ENCODE measurements at places on chromosomes 1 and 21.

GRCh38 chr1:236860101-236860500 lies 65.0 kb downstream of the MTR start:
- DNase-seq, result no peak

DNA sequence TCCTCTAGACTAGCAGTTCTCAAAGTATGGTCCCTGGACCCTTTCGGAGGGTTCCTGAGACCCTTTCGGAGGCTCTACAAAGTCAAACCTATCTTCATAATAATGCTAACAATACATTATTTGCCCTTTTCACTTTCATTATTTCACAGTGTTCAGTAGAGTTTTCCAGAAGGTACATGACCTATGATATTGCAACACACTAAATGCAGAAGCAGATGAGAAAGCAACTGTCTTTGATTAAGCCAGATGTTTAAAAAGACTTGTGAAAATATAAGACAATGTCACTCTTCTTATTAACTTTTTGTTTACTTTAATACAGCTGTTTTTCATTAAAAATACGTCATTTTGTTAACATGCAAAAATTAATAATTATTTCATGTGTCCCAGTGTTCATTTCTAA lies 5.8 kb downstream of the KCNJ10 start:
- DNase-seq, result no peak

GRCh38 chr1:191255354-191256054 lies 777.8 kb upstream of the BRINP3 start:
- no peak for DNase-seq

- no peak for DNase-seq
Observed at GRCh38 chr21:36535618-36536241, 55.8 kb upstream of the CLDN14 start.

GRCh38 chr1:33162141-33162540 lies 19.7 kb downstream of the TRIM62 start:
- no peak for DNase-seq

DNA sequence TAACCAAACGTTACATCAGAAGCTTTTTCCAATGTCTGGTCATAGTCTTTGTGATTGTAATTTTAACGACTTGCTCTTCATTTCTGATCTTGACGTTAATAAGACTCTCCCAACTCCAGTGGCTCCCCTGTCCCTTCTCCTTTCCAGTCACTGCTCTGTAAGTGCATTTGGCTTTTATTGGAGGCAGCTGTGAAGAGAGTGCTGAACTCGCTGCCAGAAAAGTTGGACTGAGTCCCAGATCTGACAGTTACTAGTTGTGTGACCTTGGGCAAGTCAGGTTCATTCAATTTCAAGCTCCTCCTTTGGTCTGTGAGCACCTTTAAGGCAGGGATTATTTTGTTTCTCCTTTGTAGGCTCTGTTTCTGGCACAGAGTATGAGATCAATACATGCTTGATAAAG lies 109.6 kb upstream of the TSPAN2 start:
- no peak for DNase-seq

DNA sequence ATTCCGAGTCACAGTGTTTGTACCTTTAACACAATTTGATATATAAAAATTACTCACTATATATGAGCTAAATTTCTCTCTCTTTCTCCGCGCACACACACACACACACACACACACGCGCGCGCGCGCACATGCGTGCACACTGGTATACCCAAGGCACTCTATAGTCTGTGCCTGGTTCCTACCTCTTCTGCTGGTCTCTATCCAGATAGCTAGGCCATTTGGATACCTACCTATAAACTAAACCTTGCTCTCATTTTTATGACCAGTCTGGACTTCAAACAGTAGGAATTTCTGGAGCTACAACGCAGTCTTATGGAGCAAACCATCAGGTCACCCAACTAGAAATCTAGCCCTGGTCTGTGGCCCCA lies 97.1 kb upstream of the MAGI3 start:
- DNase-seq, result no peak

DNA sequence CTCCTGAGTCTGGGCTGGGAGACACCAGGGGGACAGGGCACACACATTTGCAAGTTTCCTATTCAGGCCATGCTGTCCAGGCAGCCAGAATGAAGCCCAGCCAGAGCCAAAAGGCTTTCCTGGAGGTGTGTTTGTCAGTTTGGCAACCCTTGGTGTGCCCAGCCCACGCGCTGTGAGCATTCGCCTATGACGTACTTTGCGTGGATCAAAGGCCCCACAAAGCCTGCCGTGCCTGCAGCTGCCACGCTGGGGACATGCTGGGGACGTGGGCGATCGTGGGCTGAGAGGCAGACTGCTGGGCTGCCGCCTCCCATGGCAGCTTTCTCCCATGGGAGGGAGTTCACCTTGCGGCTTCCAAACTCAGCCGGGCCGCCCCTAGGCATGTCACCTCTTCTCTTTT lies 57.5 kb downstream of the CD247 start:
- DNase-seq, result no peak

- DNase-seq, result no peak
Observed at GRCh38 chr1:196144588-196144987, 463.7 kb downstream of the KCNT2 start.
